ENCODE measurements at places on chromosomes 4 and X. TPM values are rescaled to one million over a fixed set of nuclear protein-coding genes. Genes with fewer than 3 reads are reported as not detected.

GABRG1 gene
- total RNA-seq = not detected

RPL39 gene
- 1,325 TPM for total RNA-seq

MAGEA9B gene
- not detected for total RNA-seq

TENM3 gene
- total RNA-seq = 1.9 TPM

MAOB gene
- total RNA-seq = 23.4 TPM

TNMD gene
- not detected for total RNA-seq

SCML1 gene
- 12.3 TPM for total RNA-seq

ODAPH gene
- total RNA-seq = not detected

ZNF630 gene
- total RNA-seq = 4.0 TPM

SOWAHB gene
- 2.4 TPM for total RNA-seq

AMTN gene
- total RNA-seq = not detected

COL4A5 gene
- 26.0 TPM for total RNA-seq

LNX1 gene
- 5.4 TPM for total RNA-seq

TRPC5OS gene
- total RNA-seq = not detected

HDAC6 gene
- 96.1 TPM for total RNA-seq

CNKSR2 gene
- 4.6 TPM for total RNA-seq

PLAC1 gene
- total RNA-seq = not detected
